MM.1S (cell line): ENCODE measurements at places on chromosomes 16 and 17.

- no peak for DNase-seq
These were observed 32.7 kb upstream of the CACNG1 start for GRCh38 chr17:67011527-67012175.

- DNase-seq = peak; percentile 1
These were observed 322.1 kb downstream of the SEC14L1 start for GRCh38 chr17:77462553-77463497.

DNA sequence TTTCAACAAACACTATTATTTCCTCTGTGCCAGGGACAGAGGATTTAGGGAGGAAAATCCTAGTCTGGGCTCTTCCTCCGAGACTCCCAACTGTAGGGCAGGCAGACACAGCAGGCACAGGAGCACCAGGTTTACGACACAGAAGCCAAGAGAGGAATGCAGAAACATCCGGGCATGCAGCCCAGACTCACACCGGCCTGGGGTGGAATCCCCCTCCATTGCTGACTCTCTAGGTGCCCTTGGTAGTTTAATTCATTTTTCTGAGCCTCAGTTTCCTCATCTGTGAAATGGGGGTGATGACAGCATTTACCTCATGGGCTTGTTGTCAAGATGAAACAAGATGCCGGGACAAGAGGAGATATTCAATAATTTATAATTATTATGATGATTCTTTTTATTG lies 14.9 kb downstream of the CA4 start:
- no peak for DNase-seq

- no peak for DNase-seq
These were observed 18.7 kb upstream of the MEOX1 start for GRCh38 chr17:43680461-43680860.

DNA sequence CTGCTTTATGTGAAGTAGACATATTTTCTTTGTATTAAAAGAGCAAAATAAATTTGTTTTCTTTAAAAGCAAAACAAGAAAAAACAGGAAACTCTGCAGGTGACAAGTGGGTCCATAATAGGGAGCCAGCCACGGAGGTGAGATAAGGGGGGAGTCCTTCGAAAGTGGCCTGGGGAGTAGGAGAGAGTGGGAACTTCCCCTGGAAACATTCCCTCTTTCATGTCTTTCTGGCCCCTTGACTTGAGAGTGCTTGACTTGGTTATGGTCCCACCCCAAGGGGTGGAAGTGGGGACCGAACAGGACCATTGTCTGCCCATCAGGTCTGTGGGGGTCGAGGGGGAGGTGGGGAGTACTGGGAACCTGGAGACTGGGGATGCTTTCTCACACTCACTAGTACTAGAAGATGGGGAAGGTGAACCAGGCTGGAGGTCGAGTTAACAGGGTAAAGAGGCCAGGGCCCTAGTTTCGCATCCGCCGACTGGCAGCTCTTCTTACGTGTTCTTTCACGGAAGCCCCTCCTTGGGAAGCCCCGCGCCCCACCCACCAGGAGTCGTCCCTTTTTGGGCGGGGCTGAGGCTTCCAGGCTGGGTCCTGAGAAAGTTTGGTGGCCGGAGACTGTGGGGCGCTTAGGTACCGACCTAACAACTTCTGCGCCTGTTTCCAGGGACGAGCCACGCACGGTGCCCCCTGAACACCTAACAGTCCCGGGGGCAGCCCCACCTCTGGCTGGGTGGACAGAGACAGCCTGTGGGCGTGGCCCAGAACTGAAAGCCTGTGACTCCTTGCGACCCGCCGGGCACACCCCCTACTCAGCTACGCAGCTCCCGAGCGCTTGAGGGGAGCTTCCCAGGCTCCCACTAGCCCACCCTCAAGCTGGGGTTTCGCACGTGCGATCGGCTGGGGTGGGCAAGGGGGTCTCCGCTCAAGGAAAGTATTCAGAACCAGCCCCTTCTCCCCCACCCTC lies 790 bp downstream of the TRADD start:
- peak; percentile 94 for DNase-seq

DNA sequence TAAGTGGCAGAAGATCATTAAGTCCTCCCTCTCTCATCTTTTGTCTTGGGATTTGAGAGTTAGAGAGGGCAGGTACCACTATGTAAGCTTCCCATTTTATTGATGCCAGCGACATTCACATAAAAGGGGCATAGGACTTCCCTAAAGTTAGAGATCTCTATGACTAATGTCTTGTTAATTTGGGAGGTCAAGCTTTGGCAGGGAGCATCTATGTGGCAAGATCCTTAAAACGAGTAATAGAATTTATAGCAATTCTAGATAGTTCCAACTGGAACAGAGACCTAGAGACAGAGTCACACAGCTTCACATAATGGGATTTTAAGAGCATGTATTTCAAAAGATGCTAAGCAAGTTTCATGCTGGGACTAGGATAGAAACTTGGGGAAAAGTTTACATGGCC lies 308.0 kb downstream of the MAP2K6 start:
- DNase-seq = no peak

DNA sequence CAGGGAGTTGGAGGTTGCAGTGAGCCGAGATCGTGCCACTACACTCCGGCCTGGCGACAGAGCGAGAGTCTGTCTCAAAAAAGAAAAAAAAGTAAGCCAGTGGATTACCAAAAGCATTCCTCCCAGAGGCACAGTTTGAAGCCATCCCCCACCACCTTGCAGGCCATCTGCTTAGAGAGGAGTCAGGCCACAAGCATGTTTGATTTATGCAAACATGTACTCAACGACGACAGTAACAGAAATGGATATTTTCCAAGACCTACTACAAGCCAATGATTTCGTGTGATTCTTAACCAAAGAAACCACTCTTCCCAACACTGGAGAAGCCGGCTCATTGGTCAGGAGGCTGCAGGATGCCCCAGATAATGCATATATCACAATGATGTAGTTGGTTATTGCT lies 34.8 kb downstream of the MYH13 start:
- DNase-seq = no peak

GRCh38 chr16:26454102-26454501 lies 612.6 kb upstream of the C16orf82 start:
- DNase-seq = no peak

DNA sequence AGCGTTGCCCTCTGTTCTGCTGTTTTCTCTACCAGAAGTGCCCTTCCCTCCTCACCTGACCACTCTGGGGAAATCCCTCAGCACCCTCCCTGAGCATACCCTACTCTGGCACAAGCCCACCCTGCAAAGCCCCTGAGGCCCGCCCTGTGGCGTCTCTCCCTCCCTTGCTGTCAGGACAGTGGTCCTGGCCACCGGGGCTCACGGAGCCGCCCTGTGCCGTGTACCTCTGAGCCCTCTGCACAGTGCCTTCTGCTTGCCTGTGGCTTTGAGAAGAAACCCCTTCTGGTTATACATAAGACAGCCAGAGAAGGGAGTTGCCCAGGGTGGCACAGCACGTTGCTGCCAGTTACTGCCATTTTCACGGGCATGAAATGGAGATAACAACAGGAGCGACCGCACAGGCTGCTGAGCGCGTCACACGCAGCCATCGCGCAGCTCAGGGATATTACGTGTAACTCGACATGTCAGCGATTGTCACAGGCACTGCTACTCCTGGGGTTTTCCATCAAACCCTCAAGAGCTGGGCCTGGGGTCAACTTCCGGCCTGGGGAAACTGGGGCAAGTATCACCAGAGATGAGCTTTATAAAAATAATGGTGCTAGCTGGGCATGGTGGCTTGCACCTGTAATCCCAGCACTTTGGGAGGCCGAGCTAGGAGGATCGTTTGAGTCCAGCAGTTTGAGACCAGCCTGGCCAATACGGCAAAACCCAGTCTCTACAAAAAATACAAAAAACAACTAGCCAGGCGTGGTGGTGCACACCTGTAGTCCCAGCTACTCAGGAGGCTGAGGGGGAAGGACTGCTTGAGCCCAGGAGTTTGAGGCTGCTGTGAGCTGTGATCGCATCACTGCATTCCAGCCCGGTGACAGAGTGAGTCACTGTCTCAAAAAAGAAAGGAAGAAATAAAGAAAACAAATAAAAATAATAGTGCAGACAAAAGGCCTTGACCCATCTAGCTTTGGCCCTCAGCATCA lies 14.8 kb downstream of the SCGB1C2 start:
- no peak for DNase-seq

DNA sequence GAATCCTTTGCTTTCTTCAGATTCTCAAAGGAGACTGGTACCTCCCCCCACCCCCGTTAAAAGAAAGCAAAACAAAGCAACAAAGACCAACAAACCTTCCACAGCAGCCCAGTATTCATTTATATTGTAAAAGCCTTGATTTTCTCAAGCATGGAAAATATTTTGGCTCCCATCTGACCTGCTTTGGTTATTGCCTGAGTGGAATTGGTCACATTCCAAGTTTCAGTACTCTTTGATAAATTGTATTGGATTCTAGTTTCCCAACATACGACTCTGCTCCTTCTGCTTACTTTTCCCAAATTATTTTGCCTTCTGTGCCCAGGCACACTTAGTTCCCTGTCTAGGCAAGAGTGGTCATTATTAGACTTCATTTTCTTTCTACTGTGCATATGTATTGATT lies 1.3 kb downstream of the ABCC11 start:
- DNase-seq = no peak

- DNase-seq = no peak
These were observed 52.3 kb downstream of the AMFR start for GRCh38 chr16:56373003-56373402.

- no peak for DNase-seq
These were observed 808.9 kb downstream of the CDH11 start for GRCh38 chr16:64312980-64313379.

DNA sequence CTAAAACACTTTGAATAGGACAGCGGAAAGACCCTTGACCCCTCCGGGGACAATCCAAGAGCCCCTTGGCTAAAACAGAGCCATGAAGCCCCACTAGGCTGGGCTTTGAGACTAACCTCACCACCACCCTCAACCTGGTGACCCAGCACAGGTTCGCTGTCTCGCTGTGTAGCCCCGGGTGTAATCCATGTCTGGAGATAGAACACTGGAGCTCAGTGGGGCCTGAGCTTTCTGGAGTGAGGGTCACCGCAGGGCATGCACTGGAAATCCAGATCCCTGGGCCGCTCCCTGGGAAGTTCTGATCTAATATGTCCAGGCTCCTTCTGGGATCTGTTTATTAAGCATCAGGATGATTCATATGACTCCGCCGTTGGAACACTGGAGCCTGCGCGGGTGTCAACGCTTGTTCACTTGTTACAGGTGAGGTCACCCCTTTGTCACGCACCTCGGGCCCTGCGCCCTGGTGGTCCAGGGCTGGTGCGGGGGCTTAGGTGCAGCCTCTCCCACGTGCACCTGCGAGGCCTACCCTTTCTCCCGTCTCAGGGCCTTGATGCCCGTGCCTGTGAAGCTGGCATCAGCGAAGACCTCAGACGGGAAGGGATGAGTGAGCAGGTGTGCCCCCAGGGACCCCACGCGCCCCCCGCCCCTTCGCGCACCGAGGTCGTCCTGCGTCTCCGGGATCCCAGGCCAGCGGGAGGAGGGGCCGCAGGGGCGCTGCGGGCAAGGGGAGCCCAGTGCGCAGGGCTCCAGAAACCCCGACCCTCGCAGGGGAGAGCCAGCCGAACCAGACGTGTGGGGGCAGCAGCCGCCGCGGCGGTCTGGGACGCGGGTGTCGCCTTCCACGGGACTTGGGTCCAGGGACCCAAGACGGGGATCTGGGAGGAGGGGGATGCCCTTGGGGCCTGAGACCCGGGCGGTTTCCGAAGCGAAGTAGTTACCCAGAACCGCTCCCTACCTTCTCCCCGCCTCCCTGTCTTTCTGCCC lies 224.1 kb upstream of the FOXF1 start:
- no peak for DNase-seq

- no peak for DNase-seq
These were observed 55.2 kb downstream of the SPAG9 start for GRCh38 chr17:51065466-51065865.

DNA sequence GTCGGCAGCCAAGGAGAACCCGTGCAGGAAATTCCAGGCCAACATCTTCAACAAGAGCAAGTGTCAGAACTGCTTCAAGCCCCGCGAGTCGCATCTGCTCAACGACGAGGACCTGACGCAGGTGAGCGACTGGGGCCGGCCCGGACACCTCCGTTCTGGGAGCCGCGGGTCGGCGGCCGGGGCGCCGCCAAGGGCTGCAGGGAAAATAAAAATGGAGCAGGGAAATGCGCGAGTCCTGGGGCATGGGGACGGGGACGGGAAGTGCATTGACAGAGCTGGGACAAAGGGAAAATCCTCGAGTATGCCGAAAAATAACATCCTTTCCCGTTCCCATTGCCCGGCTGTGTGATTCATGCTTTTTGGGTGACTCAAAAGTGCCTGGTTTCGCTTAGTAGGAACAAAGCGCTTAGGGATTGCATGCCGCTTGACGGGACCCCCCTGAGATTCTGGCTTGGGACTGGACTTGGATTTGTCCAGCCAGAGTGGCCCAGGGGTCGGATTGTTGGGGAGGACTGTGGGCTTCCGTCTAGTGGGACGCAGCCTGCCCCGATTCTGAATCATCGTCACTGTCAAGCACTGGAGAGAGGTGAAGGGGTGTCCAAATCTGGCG lies 699 bp downstream of the MPRIP start:
- DNase-seq = peak; percentile 34

DNA sequence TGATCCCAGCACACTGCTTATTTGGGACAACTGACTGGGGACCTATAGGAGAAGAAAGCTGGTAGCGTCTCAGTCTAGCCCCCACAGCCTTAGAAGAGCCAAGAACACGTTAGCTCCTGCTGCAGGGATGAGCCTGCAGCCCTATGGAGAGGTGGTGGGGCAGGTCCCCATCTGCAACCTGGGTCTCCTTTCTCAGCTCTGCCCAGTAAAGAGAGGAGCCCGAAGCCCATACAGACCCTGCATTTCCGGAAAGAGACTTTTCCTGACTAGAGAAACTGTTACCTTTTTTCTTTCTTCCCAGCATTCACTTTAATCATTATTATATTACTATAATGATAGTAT lies 788 bp downstream of the METTL22 start:
- DNase-seq = peak; percentile 9

GRCh38 chr17:79098282-79098867 lies 23.8 kb downstream of the ENGASE start:
- DNase-seq = no peak

GRCh38 chr16:30656974-30657865 lies 1.0 kb upstream of the FBRS start:
- peak; percentile 44 for DNase-seq

- no peak for DNase-seq
These were observed 2.0 kb upstream of the SPHK1 start for GRCh38 chr17:76382351-76382802.

DNA sequence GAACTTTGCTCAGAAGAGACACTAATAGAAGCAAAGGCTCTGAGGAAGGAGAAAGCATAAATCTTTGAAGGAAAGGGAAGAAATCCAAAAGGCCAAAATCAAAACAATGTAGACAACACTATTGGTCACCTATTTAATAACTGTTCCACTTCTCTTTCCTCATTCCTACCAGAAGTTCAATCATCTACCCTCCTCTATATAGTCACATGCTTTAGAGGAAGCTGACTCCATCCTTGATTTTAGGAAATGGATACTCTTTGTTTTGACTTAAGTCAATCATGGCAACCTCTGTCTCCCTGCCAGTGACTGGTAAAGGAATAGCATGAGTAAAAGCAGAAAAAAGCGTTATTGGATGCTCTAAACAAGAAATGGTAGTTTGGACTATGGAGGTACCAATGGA lies 7.3 kb downstream of the BRIP1 start:
- no peak for DNase-seq

GRCh38 chr17:7026471-7027115 lies 3.7 kb downstream of the BCL6B start:
- no peak for DNase-seq
